Activated CD8-positive, alpha-beta T cell treated with anti-CD3 and anti-CD28 coated beads for 36 hours (primary cell): ENCODE measurements at places on chromosomes 3 and 15. TPM values are rescaled to one million over a fixed set of nuclear protein-coding genes. Genes with fewer than 3 reads are reported as not detected.

DNA sequence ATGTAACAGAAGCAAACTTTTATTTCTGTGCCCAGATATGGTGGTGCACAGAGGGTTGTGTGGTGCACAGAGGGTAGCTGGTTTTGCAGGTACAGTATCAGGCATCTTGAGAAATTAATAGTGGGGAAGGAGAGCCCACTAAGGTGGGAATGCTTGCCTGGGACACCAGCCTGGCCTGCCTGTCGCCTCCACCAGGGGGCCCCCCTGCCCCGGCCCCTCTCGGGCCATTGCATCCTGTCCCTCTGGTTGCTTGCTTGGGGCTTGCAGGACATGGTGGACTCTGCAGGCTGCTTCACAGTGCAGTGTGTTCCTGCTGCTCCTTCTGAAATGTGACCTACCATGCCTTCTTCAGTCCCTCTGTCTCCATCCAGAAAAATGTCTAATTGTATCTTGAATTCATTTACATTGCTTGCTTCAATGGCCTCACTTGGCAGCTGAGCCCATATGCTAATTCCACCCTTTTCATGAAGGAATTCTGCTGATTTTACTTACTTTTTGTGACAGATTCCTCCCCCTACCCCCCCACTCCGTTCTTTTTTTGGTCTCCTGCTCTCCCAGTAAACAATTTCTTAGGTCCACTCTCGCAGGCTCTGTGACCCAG is 73.6 kb downstream of the EEFSEC start:
- DNase-seq: peak; percentile 43

- no peak for DNase-seq
These were observed 7.0 kb upstream of the RFT1 start for GRCh38 chr3:53137221-53137620.

DNA sequence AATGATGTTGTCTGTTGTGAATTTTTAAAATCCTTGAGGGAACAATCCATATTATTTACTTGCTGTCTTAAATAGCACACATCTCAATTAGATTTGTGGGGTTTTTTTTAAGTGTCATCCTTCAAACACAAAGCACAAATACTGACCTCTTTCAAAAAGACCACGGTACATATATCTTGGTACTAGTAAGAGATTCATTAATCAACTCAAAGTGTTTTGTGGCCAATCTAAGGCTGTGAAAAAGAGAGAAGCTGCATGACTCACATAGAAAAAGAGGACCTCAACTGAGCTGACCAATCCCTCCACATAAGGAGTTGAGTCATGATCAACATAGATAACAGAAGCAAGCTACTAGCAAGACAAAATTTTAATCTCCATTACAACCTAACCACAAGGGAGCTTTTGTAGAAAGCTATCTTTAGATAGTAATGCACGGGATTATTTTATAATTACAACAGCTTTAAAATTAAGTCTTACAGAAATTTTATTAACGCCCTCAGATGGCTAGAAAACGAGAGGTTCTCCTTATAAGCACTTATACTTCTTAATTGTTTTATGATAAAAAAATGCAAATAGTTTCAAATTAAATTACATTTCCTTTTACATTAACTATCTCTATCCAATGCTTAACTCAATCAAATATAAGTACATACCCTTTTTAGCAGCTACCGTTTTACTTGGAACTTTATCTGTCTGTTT is 60.5 kb downstream of the TOP2B start:
- DNase-seq: no peak

DNA sequence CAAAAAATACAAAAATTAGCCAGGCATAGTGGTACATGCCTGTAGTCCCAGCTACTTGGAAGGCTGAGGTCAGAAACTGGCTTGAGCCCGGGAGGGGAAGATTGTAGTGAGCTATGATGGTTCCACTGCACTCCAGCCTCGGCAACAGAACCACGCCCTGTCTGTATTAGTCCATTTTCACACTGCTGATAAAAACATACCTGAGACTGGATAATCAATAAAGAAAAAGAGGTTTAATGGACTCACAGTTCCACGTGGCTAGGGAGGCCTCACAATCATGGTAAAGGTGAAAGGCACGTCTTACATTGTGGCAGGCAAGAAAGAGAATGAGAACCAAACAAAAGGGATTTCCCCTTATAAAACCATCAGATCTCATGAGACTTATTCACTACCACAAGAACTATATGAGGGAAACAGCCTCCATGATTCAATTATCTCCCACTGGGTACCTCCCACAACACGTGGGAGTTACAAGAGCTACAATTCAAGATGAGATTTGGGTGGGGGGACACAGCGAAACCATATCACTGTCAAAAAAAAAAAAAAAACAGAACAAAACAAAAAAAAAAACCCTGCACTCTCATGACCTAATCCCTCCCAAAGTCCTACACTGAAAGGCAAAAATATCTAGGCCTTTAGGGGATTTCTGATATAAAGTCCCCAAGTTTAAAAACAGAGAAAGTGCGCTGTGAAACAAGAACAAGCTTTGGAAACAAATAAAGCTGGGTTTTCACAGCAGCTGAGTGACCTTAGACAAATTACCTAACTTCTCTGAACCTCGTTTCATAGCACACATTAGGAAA is 224.7 kb downstream of the IGSF11 start:
- DNase-seq: no peak

The PPARG gene
- 0.41 TPM for total RNA-seq
